ENCODE measurements at places on chromosomes 16 and 17.

- DNase-seq: no peak
These were observed 2.1 kb upstream of the USP32 start for GRCh38 chr17:60393840-60394723.

GRCh38 chr16:22293137-22294106 lies 3.8 kb upstream of the POLR3E start:
- DNase-seq: no peak

DNA sequence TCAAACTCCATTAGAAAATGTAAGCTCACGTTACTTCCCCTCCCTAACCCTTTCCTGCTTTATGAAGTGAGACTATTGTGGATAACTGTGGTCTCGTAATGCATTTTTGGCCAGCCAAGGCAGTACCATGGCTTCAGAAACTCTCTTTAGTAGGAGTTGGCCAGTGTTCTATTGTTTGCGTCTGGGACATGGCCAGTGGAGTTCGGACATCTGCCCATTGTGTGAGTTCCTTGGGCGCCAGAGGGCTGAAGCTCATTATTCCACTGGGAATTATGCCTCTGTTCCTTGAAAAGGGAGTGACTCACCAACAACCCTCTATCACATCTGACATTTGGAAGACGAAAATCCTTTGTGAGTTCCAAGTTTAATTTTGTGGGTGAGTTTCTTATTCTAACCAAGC lies 319.5 kb upstream of the SOX9 start:
- no peak for DNase-seq

GRCh38 chr17:7850701-7851437 lies 4.0 kb upstream of the TMEM88 start:
- DNase-seq: no peak

DNA sequence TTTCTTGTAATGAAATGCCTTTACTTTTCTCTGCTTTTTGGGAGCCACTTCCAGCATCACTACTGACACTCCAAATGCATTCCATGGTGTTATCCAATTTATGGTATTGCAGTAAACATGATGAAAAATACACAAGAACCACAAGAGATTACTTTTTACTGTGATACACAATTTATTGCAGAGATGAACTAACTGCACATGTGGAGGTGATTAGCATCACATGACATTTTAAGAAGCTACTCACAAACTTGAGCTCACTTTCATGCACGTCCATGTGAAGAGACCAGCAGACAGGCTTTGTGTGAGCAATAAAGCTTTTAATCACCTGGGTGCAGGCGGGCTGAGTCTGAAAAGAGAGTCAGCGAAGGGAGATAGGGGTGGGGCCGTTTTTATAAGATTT lies 780.5 kb upstream of the GOT2 start:
- DNase-seq: no peak

DNA sequence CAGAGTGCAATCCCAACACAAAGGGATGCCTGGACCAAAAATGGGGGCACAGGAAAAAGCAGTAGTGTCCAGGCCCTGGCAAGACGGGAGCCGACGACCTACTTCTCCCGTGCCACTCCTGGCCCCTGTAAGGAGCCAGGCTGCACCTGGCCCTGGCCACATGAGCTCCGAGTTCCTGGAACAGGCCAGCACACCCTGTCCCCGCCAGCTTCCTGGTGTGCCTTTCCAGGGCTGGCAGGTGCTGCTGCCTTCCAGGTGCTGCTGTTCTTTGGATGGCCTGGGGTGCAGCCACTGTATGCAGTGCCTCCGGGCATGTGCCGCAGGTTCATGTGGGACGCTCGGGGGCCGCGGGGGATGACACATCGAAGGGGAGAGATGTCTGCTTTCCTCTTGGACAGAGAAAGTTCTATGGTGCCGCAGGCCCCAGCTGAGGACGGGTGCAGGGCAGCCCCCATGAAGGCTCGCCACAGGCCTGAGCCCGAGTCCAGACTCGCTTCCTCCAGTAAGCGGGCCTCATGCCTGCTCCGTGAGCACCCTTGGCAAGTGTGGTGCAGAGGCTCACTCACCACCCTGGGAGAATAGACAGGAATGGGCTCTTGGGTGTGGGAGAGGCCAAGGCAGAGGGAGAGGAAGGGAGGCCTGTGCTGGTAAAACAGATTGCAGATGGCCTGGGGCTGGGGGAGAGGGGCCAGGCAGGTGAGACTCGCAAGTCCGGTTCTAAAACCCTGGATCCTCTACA lies 54.7 kb upstream of the FASN start:
- no peak for DNase-seq

DNA sequence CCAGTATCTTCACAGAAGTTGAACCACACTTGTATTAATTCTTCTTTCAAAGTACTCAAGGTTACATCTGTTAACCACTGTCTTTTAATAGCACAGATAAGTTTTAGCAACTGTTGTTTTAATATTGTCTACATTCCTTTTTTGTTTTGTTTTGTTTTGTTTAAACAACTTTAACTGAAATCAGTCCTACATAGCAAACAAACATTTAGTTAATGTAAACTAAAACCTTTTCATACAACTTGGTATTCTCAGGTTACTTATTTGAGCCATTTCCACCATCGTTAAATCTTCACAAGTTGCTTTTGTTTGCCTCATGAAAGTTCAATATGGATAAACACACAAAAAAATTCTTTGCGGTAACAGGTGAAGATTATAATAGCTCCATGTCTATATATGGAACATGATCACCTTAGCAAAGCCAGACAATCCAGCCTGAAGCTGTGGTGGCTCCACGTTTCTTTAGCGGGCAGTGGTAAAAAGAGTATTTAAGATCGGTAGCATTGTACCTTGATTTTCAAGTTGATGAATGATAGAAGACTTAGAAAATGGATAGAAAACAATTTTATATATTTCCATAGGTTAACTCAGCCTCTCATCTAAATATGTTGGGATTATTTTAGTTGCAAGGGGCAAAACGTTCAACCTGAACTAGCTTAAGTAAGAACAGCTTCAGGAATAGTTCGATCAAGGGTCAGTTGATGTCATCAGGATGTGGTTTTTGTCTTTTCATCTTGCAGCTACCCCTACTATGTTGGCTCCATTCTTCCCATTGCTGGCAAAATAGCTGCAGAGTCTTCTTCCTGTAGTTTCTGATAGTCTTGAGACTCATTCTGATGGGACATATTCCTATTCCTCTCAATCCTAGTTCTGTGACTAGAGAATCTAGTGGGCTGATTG lies 182.8 kb downstream of the FTO start:
- DNase-seq: no peak

GRCh38 chr17:41215681-41216080 lies 10.8 kb upstream of the KRTAP9-2 start:
- DNase-seq: no peak

- DNase-seq: no peak
These were observed 17.1 kb upstream of the CORO1A start for GRCh38 chr16:30166202-30166902.

DNA sequence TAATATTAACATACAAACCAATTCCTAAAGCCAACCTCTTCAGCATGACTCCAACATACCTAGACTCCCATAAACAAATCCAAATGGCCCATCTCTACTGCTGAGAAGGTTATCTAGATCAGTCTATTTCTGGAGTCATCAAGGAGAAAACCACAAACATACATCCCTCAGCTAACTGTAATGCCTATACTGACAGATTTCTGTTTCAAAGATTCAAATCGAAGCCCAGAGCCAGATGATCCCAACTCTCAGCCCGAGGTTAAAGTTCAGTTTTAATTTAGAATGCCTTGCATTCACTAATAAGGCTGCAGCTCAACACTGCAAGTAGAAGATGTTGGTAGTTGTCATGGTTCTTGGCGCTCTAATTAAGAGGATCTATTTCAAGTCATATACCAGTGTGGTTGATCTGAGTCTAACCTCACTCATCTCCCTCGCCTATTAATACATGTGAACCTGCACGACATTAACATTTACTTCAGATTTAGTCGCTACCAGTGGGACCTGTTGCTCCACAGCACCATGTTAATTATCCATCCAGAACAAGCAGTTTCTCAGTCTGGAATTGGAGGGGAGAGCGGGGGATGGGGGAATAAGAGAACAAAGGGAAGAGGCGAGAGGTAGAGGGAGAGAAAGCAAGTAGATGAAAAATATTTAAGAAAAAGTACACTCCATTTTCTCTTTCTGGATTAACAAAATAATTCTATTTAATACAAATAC lies 15.4 kb downstream of the PHF12 start:
- DNase-seq: no peak

- no peak for DNase-seq
These were observed 118.4 kb upstream of the IRX5 start for GRCh38 chr16:54812229-54812628.

DNA sequence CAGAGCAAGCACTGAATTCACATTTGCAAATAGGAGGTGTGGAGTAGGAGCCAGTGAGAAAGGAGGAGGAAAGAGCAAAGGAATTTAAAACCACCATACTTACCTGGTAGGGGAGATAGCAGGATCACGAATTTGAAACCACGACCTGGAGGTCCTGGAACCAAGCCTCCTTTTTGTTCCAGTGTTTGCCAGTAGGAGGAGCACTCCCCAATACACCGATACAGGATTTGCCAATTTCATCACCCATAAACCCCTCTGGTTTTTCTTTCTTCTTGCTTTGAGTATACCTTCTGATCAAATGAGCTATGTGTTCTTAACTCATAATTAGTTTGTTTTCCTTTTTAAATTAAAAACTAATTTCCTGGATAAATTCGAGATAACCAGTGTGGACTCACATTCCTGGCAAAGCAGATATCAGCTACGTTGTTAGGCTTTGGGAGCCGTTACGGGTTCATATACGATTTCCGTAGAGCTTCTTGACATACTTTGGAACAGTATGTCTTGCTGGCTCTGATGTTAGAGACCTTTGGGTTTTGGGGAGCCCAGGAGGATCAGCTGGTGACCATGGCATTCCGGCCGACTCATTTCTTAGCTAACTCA lies 22.7 kb downstream of the BCO1 start:
- no peak for DNase-seq

DNA sequence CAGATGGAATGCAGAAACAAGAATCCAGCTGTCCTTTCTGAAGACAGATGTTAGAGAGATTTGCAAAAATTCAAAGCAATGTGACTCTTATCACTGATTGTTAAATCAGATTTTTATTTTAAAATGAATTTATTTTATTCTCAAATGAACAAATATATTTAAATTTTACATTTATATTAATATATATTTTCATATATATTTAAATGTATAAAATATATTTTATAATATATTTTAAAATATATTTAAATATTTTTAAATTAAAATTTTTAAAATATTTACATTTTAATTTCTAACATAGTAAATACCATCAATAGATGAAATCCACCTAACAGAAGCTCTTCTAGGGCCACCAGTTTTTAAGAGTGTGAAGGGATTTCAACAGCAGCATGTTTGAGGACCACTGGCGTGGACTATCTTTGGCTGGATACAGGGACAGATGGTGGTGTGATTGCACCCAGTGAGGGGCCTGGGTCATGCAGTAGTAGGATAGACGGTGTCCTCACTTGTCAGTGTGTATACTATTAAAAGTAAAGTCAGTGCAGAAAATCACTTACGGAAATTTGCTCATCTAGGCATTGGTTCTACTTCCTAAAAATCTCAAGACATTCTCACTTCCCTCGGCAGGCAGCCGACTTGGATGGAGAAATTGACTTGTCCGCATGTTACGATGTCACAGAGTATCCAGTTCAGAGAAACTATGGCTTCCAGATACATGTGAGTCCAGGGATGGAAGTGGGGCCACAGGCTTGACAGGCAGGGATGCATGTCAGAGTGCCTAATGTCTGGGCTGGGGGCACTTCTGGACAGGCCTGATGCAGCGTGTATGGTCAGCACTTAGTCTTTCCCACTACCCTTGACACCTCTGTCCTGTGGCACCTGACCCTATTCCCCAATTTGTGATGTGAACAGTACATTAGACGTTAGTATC lies 56.3 kb downstream of the PLD6 start:
- DNase-seq: no peak

- no peak for DNase-seq
These were observed 1.9 kb upstream of the PLEKHG4 start for GRCh38 chr16:67277294-67277998.

GRCh38 chr17:39277110-39277509 lies 51.4 kb upstream of the STAC2 start:
- DNase-seq: no peak

GRCh38 chr16:71974068-71974818 lies 26.0 kb downstream of the PKD1L3 start:
- DNase-seq: no peak

DNA sequence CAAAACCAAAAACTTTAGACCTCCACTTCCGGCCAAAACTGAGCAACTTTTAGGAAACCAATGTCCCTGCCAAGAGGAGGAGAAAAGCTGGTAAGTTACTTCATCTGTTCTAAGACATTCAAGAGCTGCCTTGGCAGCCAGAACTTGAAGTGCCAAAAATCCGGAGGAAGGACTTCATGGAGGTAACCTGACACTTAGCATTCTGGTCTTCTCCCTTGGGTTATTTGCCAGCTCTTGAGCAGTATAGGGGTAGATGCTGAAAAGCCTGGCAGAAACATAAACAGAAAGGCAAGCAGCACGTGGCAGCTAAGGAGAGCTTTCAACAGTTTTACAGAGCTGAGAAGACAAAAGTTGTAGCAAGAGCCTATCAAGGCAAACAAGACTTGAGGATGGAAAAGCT lies 53.2 kb downstream of the CDYL2 start:
- DNase-seq: no peak

DNA sequence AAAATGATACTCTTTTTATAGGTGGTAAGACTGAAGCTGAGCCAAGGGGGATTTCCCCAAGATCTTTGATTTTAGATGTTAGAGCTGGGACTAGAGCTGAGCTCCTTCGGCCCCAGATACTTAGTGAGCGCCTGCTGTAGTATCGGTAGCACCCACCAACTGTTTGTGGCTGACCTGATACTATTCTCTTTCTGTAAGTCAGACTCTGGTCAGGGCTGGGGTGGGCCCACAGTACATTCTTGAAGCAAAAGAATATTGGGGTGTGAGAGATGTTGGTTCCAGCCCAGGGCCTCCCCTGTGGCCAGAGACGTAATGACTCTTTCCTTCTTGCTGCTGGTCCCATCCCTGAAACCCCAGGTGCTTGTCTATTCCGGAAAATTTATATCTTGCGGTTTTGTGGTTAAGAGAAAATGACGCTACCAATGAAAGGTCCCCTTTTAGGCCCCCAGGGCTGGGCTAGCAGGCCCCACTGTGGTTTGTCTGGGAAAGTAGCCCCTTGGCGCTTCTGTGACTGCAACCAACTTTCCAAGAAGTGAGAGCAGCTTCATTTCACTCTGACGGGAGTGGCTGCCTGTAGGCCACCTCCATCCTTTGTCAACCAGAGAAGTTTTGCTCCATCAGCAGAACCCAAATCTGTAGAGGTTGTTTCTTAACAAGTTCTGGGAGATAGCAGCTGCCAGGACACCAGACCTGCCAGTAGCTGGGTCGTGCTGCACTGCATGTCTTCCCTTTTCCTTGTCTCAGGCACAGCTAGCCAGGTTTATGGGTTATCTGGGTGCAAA lies 86.4 kb upstream of the LGALS9 start:
- no peak for DNase-seq
